H4 (cell line): ENCODE measurements at places on chromosomes 1 and 21. TPM values are rescaled to one million over a fixed set of nuclear protein-coding genes. Genes with fewer than 3 reads are reported as not detected.

DNA sequence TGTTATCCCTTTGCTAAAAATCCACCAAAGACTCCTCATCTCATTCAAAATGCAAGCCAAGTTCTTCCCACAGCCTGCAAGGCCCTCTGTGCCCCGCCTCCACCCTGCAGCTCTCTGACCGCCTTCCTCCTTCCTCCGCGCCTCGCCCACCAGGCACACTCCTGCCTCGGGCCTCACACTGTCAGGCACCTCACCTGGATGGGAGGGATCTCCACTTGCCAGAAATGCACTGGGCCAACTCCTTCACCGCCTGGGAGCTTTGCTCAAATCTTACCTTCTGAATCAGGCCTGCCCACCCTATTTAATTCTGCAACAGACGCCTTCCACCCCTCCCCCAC lies 26.2 kb downstream of the PGBD5 start:
- no peak for DNase-seq

DNA sequence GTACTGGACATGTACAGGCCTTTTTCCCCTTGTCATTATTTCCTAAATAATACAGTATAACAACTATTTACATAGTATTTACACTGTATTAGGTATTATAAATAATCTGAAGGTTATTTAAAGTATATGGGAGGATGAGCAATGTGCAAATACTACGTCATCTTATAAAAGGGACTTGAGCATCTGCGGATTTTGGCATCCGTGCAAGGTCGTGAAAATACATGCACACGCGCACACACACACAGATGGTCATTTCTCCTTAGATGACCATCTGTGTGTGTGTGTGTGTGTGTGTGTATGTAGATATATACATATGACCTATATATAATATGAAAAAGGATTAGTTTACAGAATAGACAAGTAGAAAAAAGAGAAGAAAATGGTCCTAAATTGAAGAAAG lies 15.4 kb downstream of the ALG14 start:
- DNase-seq, result no peak

GPR25 gene
- not detected in 2 replicates for total RNA-seq

DNA sequence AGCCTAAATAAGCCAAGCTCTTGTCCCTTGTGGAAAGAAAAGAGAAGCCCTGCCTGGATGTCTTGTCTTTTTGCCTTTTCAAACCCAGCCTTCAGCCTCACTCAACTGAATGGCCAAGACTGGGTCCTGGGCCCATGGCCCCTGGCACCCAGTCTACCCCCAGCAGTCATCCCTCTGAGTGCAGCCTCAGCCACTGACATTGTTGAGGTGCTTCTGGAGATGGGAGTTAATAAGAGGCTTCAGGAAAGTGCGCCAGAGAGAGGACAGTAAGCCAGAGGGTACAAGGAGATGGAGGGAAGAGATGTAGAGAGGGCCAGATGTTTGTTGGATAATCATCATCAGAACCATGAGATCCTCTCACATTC lies 6.8 kb downstream of the FNDC5 start:
- no peak for DNase-seq
